LoVo (cell line): ENCODE measurements at places on chromosomes 13 and 19.
A peak's percentile ranks its signal among the peaks of the same experiment; 100 is the strongest.

- DNase-seq, result peak; percentile 92
Measured at GRCh38 chr13:106100171-106100919, 435.1 kb downstream of the EFNB2 start.

- DNase-seq, result peak; percentile 63
Measured at GRCh38 chr13:35164324-35164932, 222.4 kb downstream of the NBEA start.

GRCh38 chr13:20713014-20713376 is 9.5 kb downstream of the IL17D start:
- no peak for DNase-seq

GRCh38 chr19:51101171-51101865 is 6.9 kb downstream of the CTU1 start:
- no peak for DNase-seq

DNA sequence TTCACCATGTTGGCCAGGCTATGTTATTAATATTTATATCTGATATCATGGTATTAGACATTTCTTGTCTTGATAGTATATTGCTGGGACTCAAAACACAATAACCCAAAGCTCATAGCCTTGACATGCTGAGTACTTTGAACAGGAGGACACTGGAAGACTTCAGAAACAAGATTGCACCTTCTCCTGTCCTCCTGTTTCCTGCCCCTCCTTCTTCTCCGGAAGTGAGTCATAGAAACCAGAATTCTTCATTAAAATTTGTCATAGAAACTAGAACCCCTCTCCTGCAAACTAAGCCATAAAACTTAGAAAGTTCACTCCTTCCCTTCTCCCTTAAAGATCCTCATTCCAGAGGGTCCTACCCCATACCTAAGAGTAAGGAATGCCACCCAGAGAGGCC is 400.2 kb downstream of the SLITRK5 start:
- DNase-seq, result no peak

DNA sequence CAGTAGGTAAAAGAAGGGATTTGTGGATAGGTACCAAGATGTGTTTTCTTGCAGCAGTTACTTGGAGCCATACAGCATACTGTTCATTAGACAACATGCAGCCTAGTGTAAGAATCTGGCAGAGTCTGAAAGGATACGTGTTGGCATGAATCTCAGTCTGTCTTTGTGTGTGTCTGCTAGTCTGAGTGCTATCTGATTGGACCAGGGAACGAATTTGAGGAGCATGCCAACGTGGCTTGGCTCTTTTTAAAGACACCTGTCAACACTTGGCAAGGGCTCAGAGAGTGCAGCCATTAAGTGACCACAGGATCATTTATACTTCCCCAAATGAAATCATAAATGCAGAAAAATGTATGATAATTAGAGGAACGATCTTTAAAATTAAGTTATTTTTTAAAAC is 27.6 kb upstream of the ATXN8OS start:
- DNase-seq, result no peak

DNA sequence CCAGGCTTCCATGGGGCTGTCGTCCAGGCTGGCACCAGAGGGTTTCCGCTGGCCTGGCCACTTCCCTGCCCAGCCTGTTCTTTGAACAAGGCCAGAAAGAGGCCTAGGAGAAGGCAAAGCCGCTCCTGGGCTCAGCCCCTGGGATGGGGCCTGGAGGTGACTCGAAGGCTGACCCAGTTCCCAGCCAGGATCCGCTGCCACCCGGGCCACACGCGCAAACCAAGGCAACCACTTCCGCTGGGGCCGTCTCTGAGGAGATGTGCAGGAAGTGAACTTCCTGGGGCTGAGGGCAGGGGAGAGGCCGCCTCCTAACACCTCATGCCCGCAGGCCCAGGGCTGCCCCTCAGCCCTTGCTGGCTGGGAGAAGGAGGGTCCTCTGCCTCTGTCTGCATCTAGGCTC is 15.2 kb downstream of the PLEKHF1 start:
- DNase-seq, result no peak
